ENCODE measurements at places on chromosomes 3 and 15.

GRCh38 chr15:40046721-40047414 lies 7.9 kb upstream of the SRP14 start:
- no peak for DNase-seq

- no peak for DNase-seq
Measured at GRCh38 chr3:40642812-40643211, 118.1 kb downstream of the ZNF621 start.

DNA sequence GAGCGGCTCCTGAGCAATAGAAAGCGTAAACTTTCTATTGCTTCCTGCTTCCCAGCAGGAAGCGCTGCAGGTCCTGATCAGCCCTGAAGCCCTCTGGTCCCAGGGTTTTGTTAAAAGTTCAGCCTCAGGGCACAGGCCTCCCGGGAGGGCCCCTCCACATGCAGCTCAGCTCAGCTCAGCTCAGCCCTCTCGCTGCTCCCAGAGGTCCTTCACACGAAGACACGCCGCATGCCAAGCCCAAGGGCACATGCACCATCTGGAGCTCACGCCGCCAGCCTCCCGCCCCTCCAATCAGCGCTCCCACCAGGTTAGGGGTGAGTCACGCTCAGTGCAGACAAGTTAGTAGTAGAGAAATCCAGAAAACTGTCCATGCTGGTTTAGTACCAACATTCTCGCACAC lies 12.7 kb downstream of the TKT start:
- no peak for DNase-seq

DNA sequence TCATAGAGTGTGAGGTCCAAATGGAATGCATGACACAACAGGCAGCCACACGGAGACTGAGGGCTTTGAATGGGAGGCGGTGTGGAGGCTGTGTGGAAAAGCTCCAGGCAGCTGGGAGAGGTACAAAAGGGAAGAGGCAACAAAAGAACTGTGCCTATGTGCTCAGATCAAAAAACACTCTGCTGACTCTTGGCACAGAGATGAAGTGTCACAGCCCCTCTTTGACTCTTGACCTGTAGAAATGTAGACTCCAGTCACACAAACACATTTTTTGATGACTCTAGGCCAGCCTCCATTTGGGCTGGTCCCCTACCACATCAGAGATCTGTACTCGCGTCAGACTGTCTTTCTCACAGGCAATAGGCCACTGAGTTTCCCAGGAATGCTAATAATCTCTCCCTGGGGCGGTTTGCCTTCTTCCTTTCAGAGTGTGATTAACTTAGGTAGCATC lies 456.0 kb downstream of the TUSC7 start:
- DNase-seq: no peak

DNA sequence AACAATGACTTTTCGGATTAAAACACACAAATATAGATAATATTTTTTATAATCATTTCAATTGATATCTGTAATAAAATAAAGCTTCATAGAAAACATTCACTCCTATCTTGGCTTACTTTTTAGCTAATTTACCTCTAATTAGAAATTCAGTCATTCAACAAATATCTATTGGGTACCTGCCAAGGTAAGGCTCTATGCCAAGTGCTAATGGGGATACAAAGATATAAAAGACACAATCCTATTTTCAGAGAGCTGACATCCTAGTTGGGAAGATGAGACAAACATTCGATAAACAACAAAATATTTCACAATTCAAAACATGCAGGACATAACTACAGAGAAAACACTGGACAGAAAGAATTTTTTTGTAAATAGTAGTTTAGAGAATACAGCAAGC lies 63.3 kb downstream of the ULK4 start:
- DNase-seq: no peak

DNA sequence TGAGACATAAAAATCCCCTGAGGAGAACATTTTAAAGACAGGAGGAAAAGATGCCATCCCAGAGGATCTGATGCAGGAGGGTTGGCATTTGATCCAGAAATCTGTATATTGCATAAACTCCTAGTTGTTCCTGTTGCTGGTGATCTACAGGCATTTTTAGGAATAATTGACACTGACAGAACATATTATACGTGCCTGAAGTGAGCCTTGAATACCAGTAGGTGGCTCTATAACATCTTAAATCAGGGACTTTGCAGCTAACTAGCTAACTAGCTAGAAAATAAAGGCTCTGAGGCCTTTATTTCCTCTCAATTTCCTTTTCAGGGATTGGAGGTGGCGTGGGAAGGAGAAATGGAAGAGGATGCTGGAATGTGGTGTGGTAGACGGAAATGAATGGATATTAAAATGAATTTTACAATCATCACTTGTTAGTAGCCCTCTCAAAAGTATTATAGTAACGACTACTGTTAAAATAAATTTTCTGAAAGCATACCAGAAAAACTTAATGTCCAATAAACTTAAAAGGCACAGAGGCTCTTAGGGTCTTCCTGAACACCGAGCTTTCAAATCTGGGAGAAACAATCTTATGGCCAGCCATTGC lies 73.8 kb upstream of the ZBED2 start:
- DNase-seq: no peak

- DNase-seq: no peak
Measured at GRCh38 chr3:110598847-110599490, 472.6 kb upstream of the NECTIN3 start.

DNA sequence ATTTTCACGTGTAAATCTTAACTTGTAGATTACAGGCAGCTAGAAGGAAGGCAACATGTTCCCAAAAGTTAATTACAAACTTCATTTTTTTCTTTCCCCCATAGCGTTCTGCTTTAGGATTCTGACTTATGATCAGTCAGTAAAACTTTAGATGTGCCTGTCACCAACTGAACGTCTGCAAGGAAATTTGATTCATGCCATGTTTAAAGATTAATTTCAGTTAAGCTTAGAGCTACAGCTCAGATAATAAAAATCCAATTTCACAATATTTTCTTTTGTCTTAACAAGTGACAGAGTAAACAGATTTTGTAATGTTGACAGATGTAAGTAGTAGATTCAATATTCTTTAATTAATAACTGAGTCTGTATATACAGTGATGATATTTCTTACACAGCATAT lies 253.1 kb downstream of the NFKBIZ start:
- no peak for DNase-seq

GRCh38 chr3:115975353-115975752 lies 352.0 kb downstream of the GAP43 start:
- no peak for DNase-seq

DNA sequence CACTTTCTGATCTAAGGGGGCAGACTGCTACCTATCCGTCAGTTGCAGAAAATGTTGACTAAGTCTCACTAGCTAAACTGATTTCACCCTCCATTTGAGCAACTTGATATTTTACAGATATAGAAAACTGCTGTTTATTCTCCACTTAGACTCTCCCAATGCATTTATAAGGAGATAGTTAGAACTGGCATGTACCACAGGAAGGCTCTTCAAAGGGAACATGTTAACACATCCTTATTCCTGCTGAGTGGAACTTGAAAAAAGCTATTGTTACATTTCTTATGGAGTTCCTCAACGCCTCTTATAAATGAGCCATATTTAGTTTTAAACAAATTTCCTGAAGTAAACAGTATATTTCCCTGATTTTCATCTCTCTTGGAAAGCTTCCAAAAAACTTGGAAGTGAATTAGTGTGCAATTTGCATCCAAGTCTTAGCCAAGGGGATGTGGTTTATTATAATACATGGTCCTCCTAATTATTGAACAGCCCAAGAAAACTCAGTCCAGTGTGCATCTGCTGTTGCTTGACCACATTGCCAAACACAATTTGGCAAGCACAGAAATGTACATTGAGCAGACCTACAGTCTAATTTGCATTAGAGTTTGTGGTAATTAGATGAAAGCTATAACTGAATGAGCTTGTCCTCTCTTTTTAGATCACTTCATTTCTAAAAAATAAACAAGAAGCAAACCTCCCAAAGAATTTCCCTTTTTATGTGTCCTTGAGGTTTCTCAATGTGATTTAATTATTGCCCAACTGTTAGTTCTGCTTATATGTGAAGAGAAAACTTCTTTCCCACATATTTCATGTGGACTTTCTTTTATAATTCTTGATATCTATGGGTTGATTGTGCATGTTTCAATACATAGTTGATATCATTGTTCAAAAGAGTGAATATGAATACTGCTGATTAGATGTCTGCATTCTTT lies 72.6 kb upstream of the DPH6 start:
- DNase-seq: no peak

- DNase-seq: peak; percentile 11
Measured at GRCh38 chr15:73957276-73957675, 31.0 kb downstream of the LOXL1 start.
